Sigmoid colon (tissue), 7 donors: ENCODE measurements at places on chromosomes 16 and 17.

GRCh38 chr17:15782866-15783265 lies 50.8 kb downstream of the TBC1D26 start:
- DNase-seq = peak; percentile 82

DNA sequence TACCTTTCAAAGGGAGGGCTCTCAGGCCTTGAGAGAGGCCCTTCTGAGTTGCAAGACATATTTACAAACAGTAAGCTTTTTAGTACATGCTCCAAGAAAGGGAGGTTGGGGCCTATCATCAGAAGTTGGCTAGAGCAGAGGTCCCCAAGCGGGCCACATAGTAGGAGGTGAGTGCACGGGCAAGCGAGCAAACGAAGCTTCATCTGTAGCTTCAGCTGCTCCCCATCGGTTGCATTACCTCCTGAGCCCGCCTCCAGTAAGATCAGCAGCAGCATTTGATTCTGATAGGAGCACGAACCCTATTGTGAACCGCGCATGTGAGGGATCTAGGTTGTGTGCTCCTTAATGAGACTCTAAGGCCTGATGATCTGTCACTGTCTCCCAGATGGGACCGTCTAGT lies 26.2 kb downstream of the PRDM7 start:
- no peak for DNase-seq

DNA sequence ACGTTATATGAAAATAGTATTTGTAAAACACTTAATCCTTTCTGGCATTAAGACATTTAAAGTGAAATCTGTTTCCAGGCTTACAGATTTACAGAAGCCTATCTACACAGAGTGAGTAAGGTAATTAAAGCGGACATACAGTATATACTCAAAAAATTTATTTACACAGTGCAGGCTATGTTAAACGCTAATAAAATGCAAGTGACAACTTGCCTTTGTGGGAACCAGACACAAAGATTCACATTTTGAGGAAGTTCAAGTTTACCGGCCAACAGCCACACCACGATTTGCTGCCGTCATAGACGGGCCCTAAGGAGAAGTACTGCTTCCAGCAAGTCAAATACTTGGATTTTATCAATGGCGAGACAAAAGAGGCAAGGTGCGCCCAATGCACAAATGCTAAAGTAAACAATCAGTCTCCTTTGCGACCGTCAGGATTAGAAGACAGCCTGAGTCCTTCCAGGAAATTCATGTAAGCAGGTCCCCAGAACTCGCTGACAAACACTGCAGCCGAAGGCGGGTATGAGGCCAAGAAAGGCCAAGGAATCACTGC lies 801 bp downstream of the VPS35 start:
- no peak for DNase-seq

- no peak for DNase-seq
Observed at GRCh38 chr17:77995146-77995852, 36.8 kb downstream of the TNRC6C start.

DNA sequence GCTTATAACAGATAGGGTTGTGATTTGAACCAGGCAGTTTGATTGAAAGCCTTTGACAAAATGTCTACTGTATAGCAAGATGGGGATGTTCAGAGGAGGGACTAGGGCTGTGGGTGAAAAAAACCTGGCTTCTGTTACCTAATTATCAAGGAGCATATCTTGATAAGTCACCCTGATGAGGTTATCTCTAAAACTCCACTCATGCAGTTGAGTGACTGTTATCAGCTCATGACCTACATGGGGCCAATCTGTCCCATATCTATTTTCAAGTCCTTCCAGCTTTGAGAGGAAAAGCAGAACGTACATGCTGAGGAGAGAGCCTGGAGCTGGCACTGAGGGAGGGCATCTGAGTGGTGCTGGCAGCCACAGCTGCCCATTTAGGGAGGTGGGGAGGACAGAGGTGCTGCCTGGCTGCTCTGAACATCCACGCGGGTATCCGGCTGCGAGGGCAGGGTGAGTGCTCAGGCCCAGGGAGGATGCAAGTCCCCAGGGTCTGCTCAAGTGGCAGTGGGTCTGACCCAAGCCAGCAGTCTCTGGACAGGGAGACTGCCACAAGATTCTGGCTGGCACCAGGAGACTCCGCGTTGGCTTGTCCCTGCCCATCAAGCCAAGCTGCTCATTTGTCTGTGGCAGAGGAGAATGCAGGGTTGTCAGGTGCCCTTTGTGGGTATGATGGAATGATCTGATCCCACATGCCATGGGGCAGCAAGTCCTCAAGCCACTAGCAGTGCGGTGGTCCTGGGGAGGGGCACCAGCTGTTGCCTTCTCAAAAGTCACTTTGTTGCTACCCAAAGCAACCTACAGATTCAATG lies 29.2 kb downstream of the ATPAF2 start:
- no peak for DNase-seq

DNA sequence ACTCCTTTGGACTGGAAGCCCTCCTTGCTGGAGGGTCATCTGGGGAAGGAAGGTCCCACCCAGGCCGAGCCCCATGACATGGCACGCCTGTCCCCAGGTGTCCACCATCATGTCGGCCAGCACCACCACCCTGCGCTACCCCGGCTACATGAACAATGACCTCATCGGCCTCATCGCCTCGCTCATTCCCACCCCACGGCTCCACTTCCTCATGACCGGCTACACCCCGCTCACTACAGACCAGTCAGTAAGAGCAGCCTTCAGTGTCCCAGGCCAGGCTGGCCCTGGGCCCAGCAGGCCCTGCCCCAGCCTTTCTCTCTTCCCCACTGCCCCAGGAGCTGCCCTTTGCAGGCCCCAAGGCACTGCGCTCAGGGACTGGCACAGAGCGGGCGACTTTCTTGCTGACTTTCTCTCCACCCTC lies 6.5 kb downstream of the TUBG2 start:
- DNase-seq = no peak

DNA sequence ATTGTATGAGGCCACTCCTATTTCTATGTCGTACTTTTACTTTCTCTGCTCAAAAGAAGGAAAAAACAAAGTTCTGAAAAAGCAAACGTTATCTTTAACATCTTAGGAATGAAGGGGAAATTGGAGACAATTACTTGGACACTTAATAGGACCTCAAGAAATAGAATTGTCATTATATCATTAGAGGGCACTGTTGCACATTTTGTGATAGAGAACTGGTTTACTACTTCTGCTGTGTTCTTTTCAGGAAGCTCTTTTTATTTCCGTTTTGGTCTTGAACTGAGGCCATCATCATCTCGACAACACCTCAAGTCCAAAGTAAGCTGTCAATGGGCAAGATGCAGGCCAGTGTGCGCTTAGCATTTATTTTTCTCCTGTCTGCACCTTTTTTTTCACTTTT lies 14.6 kb downstream of the COG4 start:
- DNase-seq = no peak

DNA sequence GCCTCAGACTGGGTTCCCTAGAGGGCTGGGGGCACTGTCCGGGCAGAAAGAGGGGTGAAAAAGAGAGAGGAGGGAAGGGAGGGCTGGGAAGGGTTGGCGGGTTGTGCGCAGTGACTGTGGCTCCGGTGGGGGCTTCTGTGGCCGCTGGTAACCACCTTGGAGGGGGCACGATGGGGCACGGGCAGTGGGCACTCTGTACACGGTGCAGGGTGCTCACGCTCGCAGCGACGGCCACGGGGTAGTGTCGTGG lies 588 bp downstream of the PLLP start:
- no peak for DNase-seq

DNA sequence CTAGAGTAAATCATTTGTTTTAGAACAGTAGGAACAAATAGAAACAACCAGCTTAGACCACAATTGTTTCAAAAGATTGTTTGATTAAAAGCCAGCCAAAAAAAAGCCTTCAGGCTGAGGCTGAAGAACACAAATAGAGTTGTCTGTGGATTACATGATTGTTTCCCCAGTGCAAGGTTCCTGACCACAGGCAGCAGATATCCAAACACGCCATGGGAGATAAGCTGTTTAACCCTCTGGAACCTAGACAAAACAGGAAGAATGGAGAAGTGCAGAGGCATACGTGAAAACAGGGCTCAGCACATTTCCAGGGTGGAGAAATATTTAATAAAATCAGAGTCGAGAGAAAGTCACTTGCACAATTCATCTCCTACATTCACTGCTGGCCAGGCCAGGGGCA lies 21.0 kb downstream of the ATPAF2 start:
- DNase-seq = peak; percentile 6

GRCh38 chr16:9033125-9033830 lies 58.2 kb upstream of the HAPSTR1 start:
- DNase-seq = no peak

GRCh38 chr17:29640413-29640812 lies 17.7 kb upstream of the CORO6 start:
- DNase-seq = no peak

DNA sequence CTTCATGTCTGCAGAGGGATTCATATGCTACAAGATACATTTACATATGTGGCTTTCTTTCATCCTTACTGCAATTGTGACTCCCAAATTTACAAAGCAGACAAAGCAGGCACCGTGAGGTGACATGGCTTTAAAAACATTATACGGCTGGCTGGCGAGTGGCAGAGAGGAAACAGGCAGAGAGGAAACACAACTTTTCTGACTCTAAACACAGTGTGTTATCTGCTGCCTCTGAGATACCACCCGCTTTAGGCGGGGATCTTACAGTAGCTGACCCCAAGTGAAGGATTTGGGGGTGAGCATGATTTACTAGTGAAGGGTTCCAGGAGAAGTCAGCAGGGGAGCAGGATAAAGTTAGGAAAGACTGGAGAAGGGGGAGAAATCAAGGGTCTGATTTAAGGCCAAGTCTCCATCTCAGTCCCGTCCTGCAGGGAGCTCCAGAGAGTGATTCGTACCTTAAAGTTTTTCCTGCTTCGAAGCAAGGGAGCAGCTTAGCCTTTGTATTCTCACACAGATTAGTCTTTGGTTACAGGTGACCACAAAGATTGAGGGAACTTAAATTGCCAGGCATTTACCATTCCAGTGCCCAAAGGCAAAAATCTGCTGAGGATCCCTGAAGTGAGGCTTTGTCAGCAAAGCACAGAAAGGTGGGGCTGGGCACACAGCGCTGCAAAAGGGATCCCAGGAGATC lies 355.0 kb downstream of the GRIN2A start:
- no peak for DNase-seq

DNA sequence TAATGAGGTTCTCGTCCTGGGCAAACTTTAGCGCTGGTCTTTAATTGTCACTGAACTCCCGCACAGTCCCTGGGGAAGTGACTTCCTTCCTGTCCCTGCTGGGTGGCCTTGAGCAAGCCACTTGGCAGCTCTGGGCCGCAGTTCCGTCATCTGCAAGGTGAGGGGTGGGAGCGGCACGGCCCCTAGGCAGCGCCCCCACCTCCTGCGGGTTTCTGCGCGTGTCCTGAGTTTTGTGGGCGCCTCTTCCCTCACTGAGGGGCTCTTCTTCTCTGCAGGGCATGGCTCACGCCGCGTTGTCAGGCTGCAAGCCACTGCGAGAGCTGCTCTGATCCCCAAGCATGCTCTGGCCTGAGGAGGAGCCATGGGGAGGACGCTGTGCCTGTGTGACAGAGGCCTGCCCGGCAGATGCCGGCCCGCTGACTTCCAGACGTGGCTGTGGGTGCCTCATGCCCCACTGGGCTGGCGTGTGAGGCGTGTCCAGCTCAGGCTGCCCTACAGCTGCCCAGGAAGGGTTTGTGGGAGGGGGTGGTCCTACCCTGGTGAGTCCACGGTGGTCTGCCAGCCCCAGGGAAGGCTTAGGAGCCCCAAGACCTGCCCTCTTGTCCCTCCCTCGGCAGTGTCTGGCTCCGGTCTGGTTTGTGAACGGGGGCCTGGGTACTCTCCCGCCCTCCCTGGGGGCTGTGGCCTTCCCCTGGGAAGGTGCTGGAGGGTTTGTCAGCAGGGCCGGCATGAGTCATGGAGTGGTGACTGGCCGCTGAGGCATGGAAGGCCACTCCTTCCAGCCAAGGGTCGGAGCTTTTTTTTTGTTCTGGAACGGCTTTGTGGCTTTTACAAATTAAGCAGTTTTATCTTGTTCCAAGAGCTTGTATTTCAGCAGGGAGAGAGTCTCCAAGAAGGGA lies 182.0 kb downstream of the SEC14L1 start:
- peak; percentile 95 for DNase-seq

GRCh38 chr17:12963505-12963904 lies 54.3 kb downstream of the ELAC2 start:
- DNase-seq = no peak

DNA sequence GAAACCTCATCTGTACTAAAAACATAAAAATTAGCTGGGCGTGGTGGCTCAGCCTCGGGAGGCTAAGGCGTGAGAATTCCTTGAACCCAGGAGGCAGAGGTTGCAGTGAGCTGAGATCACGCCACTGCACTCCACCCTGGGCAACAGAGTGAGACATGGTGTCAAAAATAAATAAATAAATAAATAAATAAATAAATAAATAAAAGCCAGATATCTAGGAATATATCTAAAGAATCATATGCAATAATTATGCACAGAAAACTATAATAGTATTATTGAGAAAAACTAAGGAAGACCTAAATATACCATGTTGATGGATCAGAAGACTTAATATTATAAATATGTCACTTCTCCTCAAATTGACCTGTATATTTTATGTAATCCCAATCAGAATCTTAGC lies 37.0 kb downstream of the TMC7 start:
- no peak for DNase-seq

GRCh38 chr16:70476272-70477020 lies 22.1 kb downstream of the FCSK start:
- no peak for DNase-seq

- DNase-seq = peak; percentile 19
Observed at GRCh38 chr17:27360507-27360906, 66.6 kb downstream of the WSB1 start.

- DNase-seq = peak; percentile 46
Observed at GRCh38 chr16:84453061-84453752, 51.3 kb downstream of the MEAK7 start.

GRCh38 chr17:44677136-44677535 lies 12.4 kb downstream of the CCDC43 start:
- DNase-seq = no peak

DNA sequence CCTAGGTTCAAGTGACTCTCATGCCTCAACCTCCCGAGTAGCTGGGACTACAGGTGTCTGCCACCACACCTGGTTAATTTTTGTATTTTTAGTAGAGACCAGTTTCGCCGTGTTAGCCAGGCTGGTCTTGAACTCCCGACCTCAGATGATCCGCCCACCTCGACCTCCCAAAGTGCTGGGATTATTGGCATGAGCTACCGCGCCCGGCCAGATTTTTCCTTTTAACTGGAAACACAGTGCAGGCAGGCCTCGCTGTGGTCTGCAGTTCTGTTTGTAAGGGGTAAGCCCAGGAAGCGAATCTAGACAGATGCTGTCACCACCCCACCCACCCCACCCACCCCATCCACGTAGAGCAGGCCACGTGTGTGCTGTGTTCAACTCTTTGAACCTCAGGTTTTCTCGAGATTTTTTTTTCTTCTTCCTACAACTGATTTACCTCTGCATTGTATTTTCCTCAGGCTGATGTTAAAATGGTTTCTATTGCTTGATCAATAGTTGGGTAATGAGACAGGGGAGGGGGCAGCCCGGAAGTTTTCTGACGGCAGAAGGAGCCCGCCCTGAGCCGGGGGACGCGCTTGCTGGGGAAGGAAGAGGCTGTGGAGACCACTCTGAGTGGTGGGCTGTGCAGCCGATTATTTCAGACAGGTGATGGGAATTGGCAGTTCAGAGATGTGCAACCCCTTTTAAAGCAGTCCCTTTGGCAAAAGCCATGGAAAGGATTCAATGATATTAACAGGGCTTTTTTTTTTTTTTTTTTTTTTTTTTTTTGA lies 72.9 kb downstream of the DNAH17 start:
- DNase-seq = no peak

GRCh38 chr16:2092866-2093265 lies 42.8 kb downstream of the PKD1 start:
- DNase-seq = no peak

GRCh38 chr17:46009681-46010596 lies 10.9 kb downstream of the STH start:
- DNase-seq = no peak

GRCh38 chr16:9050102-9050830 lies 41.2 kb upstream of the HAPSTR1 start:
- no peak for DNase-seq

- DNase-seq = no peak
Observed at GRCh38 chr16:68194251-68194650, 41.7 kb downstream of the ESRP2 start.
